ENCODE measurements at places on chromosomes 5 and 9. TPM values are rescaled to one million over a fixed set of nuclear protein-coding genes. Genes with fewer than 3 reads are reported as not detected.

The C5orf58 gene
- total RNA-seq: not detected

The RPP25L gene
- total RNA-seq: 22.7 TPM

The ZNF658 gene
- 4.3 TPM for total RNA-seq

The FAT2 gene
- not detected for total RNA-seq

The ECSCR gene
- 0.73 TPM for total RNA-seq

The SLC45A2 gene
- total RNA-seq: 0.19 TPM

The SPINK13 gene
- total RNA-seq: not detected

The CTXN3 gene
- not detected for total RNA-seq

The PCDHA1 gene
- not detected for total RNA-seq

GRCh38 chr9:69671879-69672595, at the start of gene APBA1:
TSS of gene APBA1 (minus strand) at chr9:69672371.
- H3K4me1 ChIP-seq: peaks cover 12% of the 10 kb centered on the region
- peak within 1 kb of the TSS; percentile 72 for H3K4me3 ChIP-seq
- H3K27ac ChIP-seq: no peak within 1 kb of the TSS
- H3K27me3 ChIP-seq: peaks cover 31% of the 10 kb centered on the region

- H3K36me3 ChIP-seq: no peaks in the 10 kb centered on the region
- H3K4me1 ChIP-seq: no peaks in the 10 kb centered on the region
- H3K27me3 ChIP-seq: peaks cover 12% of the 10 kb centered on the region
- H3K4me3 ChIP-seq: no peak overlapping the region
- DNase-seq: no peak
- H3K27ac ChIP-seq: no peak overlapping the region
These were observed 86.9 kb downstream of the YTHDC2 start for GRCh38 chr5:113600255-113600905.

DNA sequence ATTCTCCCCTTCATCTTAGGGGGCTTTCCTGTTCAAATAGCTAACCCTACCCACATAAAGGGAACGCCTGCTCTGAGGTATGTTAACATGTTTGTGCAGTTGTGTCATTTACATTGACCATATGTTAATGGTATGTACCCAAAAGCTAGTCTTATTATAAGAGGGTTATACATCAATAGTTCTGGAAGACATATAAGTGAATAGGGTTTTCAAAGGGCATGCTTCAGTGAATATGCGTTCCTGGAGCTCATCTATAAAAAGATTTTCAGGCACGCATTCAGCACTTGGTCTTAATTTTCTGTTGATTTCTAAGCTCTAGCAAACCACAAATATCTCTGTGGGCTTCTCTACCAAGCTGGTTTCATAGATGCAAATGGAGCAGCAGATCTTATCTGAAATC, 766.1 kb downstream of the IRX1 start:
- H3K36me3 ChIP-seq: no peaks in the 10 kb centered on the region
- H3K27ac ChIP-seq: no peak overlapping the region
- no peaks in the 10 kb centered on the region for H3K27me3 ChIP-seq
- no peak overlapping the region for H3K4me3 ChIP-seq
- no peaks in the 10 kb centered on the region for H3K4me1 ChIP-seq

DNA sequence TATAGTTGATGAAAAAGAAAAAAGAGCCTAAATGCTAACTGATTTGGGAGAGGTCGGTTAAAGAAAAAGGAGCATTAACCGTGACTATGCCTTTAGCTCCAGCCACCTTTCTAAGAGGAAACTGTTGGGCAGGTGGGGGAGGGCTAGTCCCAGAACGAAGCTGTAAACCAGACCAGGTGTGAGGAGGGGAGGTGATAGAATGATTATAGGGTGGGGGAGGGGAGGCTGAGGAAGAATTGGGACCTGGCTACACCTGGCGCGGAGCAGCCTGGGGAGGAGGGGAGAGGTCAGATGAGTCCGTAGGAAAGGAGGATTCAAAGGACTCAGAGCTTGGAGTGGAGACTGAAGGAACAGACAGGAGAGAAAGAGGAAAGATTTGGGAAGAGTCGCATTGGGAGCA, 73.4 kb downstream of the PHAX start:
- no peak for DNase-seq
- peaks cover 8% of the 10 kb centered on the region for H3K4me1 ChIP-seq
- no peaks in the 10 kb centered on the region for H3K27me3 ChIP-seq

- H3K36me3 ChIP-seq: no peaks in the 10 kb centered on the region
- no peaks in the 10 kb centered on the region for H3K4me1 ChIP-seq
- no peaks in the 10 kb centered on the region for H3K27me3 ChIP-seq
- no peak overlapping the region for H3K27ac ChIP-seq
These were observed 148.4 kb downstream of the SIL1 start for GRCh38 chr5:139049780-139050179.

- peaks cover 2% of the 10 kb centered on the region for H3K27me3 ChIP-seq
- no peaks in the 10 kb centered on the region for H3K36me3 ChIP-seq
- no peak for DNase-seq
- H3K4me1 ChIP-seq: no peaks in the 10 kb centered on the region
These were observed 37.3 kb upstream of the ADRA1B start for GRCh38 chr5:159878988-159879471.

DNA sequence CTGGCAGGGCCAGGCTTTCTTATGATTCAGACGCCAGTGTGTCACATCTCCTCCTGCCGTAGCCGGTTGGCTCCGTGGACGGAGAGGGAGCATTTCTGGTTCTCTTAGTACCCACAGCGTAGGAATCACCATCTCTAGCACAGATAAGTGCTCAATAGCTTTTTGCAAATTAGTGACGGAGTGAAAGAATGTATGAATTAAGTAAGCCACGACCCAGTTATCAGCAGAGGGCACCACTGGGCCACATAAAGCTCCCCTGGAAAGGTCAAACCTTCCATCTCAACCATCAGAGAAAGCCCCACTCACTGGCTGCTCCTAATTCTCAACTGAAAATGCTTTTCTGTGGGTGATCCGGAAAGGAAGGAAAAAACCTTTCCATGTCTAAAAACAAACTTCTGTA, 317.0 kb upstream of the ADCY2 start:
- no peak overlapping the region for H3K4me3 ChIP-seq
- no peaks in the 10 kb centered on the region for H3K36me3 ChIP-seq
- H3K27ac ChIP-seq: no peak overlapping the region

- DNase-seq: no peak
- no peak overlapping the region for H3K27ac ChIP-seq
- no peaks in the 10 kb centered on the region for H3K36me3 ChIP-seq
- H3K4me3 ChIP-seq: no peak overlapping the region
- H3K4me1 ChIP-seq: no peaks in the 10 kb centered on the region
- H3K27me3 ChIP-seq: no peaks in the 10 kb centered on the region
These were observed 182.5 kb downstream of the FRMD3 start for GRCh38 chr9:83355729-83356151.

DNA sequence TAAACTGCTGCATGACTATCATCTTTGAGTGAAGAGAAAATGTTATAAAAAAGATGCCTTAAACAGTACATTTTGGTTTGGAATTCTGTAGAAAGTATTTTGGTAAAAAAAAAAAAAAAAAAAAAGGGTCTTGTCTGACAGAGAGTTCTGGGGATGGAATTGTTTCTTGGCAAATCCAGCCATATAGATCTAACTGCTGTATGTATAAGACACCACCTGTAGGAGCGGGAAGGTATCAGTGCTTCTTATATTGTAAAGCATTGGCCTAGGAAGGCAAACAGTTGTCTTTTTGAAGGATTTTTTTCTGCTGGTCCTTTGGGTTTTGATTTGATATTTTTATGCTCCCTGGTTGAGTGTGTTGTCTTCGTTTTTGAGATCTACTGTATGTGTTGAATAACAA, 2.8 kb downstream of the PURA start:
- peaks cover 56% of the 10 kb centered on the region for H3K4me1 ChIP-seq
- H3K36me3 ChIP-seq: peaks cover 15% of the 10 kb centered on the region
- no peak overlapping the region for H3K27ac ChIP-seq
- H3K4me3 ChIP-seq: no peak overlapping the region
- peaks cover 8% of the 10 kb centered on the region for H3K27me3 ChIP-seq

- H3K27ac ChIP-seq: no peak overlapping the region
- H3K27me3 ChIP-seq: no peaks in the 10 kb centered on the region
- DNase-seq: no peak
These were observed 488.5 kb downstream of the NR2F1-AS1 start for GRCh38 chr5:93092349-93093105.

- H3K27me3 ChIP-seq: no peaks in the 10 kb centered on the region
- H3K4me3 ChIP-seq: no peak overlapping the region
- no peak overlapping the region for H3K27ac ChIP-seq
- no peaks in the 10 kb centered on the region for H3K36me3 ChIP-seq
- H3K4me1 ChIP-seq: no peaks in the 10 kb centered on the region
- no peak for DNase-seq
These were observed 374.1 kb upstream of the IRX4 start for GRCh38 chr5:2256691-2257280.

DNA sequence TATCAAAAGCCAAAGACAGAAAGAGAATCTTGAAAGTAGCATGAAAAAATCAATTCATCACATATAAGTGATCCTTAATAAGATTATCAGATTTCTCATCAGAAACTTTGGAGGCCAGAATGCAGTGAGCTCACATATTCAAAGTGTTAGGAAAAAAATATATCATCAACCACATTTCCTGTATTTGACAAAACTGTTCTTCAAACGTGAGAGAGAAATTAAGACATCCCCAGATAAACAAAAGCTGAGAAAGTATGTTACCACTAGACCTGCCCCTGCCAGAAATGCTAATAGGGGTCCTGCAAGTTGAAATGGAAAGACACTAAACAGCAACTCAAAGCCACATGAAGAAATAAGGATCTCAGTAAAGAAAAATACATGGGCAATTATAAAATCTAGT, 29.9 kb downstream of the HACD4 start:
- H3K27me3 ChIP-seq: no peaks in the 10 kb centered on the region
- H3K27ac ChIP-seq: no peak overlapping the region
- H3K4me3 ChIP-seq: no peak overlapping the region
- no peak for DNase-seq
- H3K4me1 ChIP-seq: peaks cover 26% of the 10 kb centered on the region

DNA sequence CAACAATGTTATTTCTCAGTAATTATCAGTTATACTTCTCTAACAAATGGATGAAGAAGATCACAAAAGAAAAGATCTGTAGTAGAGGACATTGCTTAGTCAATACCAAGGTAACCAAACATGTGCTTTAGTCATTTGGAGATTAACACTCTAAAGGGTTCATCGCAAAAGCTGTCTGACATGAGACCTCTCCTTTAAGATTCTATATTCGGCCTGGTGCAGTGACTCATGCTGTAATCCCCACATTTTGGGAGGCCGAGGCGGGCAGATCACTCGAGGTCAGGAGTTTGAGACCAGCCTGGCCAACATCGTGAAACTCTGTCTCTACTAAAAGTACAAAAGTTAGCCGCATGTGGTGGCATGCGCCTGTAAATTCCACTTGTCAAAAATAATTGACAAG, 18.3 kb upstream of the CKMT2 start:
- H3K36me3 ChIP-seq: no peaks in the 10 kb centered on the region
- DNase-seq: no peak
- H3K27me3 ChIP-seq: no peaks in the 10 kb centered on the region
- H3K4me1 ChIP-seq: no peaks in the 10 kb centered on the region
- no peak overlapping the region for H3K4me3 ChIP-seq

DNA sequence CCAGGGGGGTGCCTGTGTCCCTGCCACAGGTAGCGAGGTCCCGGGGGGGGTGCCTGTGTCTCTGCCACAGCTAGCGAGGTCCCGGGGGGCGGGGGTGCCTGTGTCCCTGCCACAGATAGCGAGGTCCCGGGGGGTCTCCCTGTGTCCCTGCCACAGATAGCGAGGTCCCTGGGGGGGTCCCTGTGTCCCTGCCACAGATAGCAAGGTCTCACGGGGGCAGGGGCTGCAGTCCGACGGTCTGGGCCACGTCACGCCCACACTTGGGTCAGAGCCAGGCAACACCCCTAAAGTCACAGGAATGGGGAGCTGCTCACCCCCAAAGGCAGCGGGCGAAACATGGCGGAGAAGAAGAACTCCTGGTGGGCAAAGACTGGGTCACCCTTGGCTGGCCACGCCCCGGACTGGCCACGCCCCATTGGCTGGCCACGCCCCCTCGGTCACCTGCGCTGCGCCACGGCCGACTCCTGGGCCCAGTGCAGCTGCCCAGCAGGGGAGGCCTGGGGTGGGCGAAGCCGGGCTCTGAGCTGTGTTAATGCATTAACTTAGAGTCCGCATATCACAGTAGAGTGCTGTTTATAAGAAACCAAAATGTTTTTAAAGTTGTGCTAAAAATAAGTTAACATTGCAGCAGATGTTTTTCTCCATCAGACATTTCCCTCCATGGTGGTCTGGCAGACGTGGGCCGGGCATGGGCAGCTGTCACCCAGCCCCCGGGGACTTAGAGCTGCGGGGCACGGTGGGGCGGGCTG, 7.0 kb downstream of the NOXA1 start:
- no peaks in the 10 kb centered on the region for H3K36me3 ChIP-seq
- H3K27me3 ChIP-seq: no peaks in the 10 kb centered on the region
- no peak overlapping the region for H3K27ac ChIP-seq

GRCh38 chr9:78369639-78370219, 72.8 kb downstream of the PSAT1 start:
- H3K27ac ChIP-seq: no peak overlapping the region
- no peak overlapping the region for H3K4me3 ChIP-seq
- H3K27me3 ChIP-seq: peaks cover 13% of the 10 kb centered on the region
- no peaks in the 10 kb centered on the region for H3K36me3 ChIP-seq

DNA sequence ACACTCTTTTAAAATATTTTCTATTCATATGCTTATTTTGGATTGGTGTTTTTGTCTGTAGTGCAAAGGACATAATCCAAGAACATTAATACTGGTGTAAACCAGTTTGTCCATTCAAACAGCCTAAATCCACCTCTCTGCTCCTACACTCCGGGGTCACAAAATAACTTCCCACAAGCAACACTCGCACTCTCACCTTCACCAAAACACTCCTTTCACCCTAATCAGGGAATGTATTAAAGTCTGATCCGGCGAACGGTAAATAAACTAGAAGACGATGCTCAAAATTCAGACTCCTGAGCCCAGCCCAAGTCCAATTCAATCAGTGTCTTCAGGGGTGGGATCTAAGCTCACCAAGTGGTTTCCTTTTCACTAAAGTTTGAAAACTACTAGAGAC, 649 bp downstream of the AP3B1 start:
- H3K36me3 ChIP-seq: peaks cover 19% of the 10 kb centered on the region
- H3K4me1 ChIP-seq: peaks cover 42% of the 10 kb centered on the region
- H3K27ac ChIP-seq: peak overlapping the region; percentile 100

DNA sequence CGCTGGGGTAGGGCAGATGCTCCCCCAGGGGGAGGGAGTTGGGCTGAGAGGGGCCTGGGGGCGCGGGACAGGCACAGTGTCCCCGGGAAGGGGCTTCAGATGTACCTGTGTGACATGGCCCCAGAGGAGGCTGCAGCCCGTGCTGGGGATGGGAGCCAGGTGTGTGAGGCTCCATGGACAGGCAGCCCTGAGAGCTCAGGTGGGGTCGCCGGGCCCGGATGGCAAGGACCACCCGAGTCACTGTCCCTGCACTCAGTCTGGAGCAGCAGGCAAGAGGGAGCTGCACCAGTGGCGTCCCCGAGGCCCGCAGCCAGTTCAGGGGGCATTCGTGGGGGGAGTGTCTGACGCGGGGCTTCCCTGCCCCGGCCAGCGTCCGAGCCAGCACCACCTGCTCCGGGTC, 18.9 kb downstream of the CCDC187 start:
- H3K27ac ChIP-seq: no peak overlapping the region
- no peak overlapping the region for H3K4me3 ChIP-seq
- no peaks in the 10 kb centered on the region for H3K27me3 ChIP-seq
- H3K4me1 ChIP-seq: peaks cover 8% of the 10 kb centered on the region

GRCh38 chr5:156435101-156435500, 108.1 kb downstream of the SGCD start:
- peaks cover 20% of the 10 kb centered on the region for H3K27me3 ChIP-seq
- H3K4me3 ChIP-seq: no peak overlapping the region
- H3K36me3 ChIP-seq: no peaks in the 10 kb centered on the region
- H3K4me1 ChIP-seq: no peaks in the 10 kb centered on the region
- no peak for DNase-seq
